ENCODE measurements at places on chromosomes 7 and 10.

DNA sequence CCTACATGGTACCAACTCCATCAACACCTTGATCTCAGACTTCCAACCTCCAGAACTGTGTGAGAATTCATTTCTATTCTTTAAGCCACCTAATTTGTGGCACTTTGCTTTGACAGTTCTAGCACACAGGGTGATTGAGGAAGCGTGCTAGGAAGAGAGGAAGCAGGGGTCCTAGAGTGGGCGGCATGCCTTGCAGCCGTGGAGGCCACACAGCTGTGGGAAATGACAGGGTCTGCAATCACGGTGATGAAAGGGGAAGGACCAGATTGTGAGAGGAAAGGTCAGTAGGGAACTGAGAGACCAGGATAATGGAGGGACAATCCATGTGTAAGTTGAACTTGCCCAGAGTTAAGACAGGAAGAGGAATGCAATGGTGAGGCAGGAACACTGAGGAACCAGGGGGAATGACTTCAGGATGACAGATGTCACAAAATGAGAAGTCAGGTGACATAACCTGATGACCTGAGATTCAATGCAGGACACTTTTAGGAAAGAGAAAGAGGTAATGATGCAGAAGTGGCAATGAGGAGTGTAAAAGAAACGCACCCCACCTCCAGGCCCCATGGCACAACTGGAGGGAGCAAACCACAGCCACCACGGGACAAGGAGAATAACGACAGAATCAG, 87.3 kb upstream of the PIK3CG start:
- no peak for DNase-seq

GRCh38 chr10:52864201-52865106, 91.9 kb upstream of the MBL2 start:
- DNase-seq = no peak

- DNase-seq = no peak
Observed at GRCh38 chr10:30216821-30217220, 132.3 kb downstream of the MTPAP start.

DNA sequence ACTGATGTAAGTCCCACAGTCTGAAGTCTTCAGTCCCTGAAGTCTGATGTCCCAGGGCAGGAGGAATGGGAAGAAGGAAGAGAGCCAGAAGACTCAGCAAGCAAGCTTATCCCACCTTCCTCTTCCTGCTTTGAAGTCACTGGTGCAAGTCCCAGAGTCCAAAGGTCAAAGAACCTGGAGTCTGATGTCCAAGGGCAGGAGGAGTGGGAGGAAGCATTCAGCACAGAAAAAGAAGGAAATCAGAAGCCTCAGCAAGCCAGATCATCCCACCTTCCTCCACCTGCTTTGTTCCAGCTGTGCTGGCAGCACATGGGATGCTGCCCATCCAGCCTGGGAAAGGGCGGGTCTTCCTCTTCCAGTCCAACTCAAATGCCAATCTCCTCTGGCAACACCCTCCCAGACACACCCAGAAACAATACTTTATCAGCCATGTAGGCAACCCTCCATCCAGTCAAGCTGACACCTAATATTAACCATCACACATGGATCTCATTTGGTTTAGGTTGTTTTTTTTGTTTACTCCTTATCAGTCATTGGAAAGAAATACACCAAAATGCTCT, 50.9 kb downstream of the ADAM12 start:
- no peak for DNase-seq

DNA sequence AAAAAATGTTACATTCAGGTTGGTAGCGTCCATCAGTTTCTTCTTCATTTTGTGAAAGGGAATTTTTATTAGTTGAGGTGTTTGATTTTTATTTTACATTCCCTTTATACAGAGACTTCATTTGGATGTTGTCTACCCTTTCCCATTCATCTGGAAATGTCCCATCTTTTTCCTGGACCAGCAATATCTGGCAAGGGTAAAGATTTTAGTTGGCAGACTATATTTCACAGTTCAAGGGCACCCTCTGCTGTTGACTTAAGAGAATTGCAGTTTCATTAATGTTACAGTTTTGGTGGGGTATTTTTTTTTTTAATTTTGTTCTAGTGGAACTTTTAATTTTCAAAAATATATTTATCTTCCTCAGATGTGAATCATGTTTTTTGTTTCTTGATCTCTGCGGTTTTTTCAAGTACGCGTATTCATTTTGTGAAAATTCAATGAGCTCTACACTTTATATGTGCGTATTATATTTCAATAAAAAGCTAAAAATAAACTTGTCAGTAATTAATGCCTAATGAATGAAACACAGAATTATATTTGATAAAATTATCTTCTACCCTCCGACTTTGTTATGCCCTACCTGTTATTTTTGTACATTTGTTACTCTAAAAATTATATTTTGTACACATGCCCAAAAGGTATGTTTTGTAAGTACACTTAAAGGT, 97.9 kb upstream of the KLF14 start:
- DNase-seq = peak; percentile 17

- no peak for DNase-seq
Observed at GRCh38 chr7:139574618-139575337, 51.3 kb downstream of the CLEC2L start.

- DNase-seq = no peak
Observed at GRCh38 chr7:134988161-134988560, 1.9 kb downstream of the AGBL3 start.

DNA sequence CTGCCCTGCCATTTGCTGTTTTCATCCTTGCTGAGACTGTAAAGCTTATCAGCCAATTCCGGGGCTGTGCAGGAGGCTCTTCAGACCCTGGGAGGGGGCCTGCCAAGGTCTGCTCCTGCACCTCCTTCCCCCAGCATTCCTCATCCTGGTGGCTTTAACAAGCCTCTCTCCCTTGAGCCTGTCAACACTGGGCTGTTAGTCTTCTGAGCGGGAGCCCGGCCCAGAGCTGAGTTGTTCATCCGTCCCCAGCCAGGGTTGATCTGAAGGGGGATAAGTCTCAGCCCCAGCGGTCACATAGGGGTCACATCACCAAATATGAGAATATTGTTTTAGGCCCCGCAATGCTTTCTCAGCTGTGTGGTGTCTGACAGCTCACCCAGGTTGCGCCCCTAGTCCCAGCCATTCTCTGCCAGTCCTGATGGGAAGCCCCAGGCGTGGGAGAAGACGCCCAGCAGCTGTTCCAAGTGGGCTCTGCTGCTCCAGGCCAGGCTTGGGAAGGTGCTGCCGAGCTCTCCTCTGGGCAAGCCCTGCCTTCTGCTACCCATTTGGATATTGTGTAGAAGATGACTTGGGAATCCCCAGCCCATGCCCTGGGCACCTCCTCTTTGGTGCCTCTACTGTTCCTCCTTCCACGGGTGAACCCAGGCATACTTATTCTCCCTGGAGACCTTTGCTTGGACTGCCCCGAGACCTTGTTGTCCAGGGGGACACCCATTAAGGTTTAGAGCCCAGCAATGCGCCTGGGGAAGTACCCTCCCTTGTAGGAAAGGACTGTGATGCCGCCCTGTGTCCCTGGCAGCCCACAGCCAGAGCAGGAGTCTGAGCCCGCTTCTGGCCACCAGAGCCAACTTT, 23.5 kb upstream of the TRIM8 start:
- no peak for DNase-seq

DNA sequence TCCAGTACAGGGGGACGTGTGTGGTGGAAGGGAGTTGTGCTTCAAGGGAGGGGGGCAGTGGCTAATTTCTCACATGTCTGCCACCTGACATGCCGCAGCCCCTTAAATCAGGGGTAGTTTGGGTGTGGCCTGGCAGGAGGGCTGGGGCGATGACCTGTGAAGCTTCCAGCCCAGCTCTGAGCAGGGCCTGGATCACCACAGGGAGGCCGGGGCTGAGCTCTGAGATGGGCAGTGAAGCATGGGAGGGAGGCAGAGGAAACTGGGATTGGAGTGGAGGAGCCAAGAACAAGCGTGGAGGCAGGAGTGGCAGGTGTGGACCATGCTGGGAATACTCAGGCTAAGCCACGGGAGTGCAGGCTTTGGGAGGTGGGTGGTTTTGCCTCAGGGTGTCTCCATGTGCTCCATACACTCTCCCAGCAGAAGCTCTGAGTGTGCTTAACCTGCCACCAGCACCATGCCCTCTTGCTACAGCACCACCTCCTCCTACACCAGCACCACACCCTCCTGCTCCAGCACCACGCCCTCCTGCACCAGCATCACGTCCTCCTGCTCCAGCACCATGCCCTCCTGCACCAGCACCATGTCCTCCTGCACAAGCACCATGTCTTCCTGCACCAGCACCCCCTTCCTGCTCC, 99.3 kb upstream of the SHH start:
- DNase-seq = no peak

- no peak for DNase-seq
Observed at GRCh38 chr7:42010751-42011150, 226.3 kb downstream of the GLI3 start.

DNA sequence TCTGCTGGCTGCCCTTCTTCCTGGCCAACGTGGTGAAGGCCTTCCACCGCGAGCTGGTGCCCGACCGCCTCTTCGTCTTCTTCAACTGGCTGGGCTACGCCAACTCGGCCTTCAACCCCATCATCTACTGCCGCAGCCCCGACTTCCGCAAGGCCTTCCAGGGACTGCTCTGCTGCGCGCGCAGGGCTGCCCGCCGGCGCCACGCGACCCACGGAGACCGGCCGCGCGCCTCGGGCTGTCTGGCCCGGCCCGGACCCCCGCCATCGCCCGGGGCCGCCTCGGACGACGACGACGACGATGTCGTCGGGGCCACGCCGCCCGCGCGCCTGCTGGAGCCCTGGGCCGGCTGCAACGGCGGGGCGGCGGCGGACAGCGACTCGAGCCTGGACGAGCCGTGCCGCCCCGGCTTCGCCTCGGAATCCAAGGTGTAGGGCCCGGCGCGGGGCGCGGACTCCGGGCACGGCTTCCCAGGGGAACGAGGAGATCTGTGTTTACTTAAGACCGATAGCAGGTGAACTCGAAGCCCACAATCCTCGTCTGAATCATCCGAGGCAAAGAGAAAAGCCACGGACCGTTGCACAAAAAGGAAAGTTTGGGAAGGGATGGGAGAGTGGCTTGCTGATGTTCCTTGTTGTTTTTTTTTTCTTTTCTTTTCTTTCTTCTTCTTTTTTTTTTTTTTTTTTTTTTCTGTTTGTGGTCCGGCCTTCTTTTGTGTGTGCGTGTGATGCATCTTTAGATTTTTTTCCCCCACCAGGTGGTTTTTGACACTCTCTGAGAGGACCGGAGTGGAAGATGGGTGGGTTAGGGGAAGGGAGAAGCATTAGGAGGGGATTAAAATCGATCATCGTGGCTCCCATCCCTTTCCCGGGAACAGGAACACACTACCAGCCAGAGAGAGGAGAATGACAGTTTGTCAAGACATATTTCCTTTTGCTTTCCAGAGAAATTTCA, 1.7 kb downstream of the ADRB1 start:
- DNase-seq = peak; percentile 53

- DNase-seq = no peak
Observed at GRCh38 chr10:129658376-129659072, 191.5 kb downstream of the MGMT start.

DNA sequence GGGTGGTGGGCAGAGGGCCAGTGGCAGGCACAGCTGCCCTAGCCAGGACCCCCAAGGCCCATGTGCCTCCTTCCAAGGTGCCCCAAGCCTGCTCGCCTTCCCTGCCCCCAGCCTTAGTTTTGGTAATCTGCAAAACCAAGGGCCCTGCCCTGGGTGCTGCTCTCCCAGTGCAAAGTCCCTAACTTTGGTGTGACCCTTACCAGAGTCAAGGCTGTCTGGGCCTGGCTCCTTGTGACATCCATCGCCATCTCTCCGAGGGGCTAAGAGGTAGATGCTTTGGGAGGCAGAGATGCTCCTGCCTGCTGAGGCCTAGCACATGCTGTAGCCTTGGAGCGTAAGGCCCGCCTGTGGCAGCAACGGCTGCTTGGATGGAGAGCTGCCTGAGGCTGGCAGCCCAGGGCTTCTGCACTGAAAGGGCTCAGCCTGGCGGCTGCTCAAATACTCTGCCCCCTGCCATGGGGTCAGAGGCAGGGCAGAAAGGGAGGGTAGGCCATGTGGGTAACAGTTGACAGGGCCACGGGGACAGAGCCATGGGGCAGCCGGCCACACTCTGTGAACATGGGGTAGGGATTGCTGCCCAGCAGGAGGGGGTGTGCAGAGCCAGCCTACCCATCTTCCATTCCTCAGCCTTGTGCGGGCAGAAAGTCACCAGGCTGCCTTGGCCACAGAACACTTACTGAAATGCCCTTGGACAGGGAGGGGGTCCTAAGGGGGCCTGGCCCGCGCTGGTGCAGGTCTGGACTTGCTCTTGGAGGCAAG, 17.9 kb upstream of the MYL7 start:
- no peak for DNase-seq

DNA sequence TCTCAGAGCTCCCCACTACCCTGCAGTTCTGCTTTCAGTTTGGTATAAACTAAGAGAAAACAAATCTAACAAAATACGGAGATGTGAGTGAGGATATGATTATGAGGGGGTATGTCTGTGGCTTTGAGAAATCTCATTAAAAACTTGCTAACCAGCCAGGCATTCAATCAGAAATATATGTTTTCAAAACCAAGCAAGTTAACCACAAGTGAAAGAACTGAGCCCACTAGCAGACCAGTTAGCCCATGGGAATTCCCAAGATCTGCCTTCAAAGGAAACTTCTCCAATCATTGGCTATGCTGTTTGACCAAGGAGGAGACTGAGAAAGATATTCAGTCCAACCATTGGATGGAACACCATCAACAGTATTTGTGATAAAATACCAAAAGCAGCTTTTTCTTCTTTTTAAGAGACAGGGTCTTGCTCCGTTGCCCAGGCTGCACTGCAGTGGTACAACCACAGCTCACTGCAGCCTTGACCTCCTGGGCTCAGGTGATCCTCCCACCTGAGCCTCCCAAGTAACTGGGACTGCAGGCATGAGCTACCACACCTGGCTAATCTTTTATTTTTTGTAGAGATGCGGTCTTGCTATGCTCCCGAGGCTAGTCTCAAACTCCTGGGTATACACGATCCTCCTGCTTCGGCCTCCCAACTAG, 41.2 kb downstream of the FGFR2 start:
- no peak for DNase-seq

DNA sequence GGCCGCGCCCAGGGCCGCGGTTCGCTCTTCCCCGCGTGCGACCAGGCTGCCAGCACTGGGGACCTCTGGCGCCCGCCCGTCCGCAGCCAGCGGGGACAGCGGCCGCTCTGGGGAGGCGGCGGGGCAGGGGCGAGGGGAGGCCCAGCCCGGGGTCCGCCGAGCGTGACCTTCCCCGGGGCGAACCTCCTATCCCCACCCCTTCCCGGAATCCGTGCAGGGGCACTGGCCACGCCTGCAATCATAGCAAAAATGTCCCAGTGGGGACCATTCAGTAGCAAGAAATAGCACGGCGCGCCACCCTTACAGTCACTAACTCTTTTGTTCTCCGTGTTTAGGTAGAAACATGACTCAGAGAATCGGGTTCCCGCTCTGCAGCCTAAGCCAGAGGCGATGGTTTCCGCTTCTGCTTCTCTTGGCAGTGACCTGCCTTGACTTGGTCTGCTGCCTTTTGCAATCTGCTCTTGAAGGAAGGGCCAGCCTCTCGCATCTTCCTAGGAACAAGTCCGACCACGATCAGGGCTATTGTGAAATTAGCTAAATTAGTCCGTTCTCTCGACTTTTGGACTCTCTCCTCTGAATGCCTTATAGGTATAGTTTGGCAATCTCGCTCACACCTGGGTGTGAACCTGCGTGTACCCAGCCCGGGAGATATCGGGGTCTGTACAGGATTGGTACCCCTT, 79.3 kb upstream of the ACBD5 start:
- peak; percentile 14 for DNase-seq
